ENCODE measurements at places on chromosomes 7 and 10. TPM values are rescaled to one million over a fixed set of nuclear protein-coding genes. Genes with fewer than 3 reads are reported as not detected.

GRCh38 chr10:29191674-29192073 is 97.2 kb upstream of the LYZL1 start:
- DNase-seq, result no peak

GRCh38 chr10:68625316-68625921 is 65.3 kb downstream of the TET1 start:
- no peak for DNase-seq

- no peak for DNase-seq
Observed at GRCh38 chr10:58704671-58705141, 192.0 kb downstream of the BICC1 start.

Gene ADIRF
- 42.5 TPM for polyA plus RNA-seq

GRCh38 chr10:6328699-6329423 is 126.1 kb downstream of the PFKFB3 start:
- DNase-seq, result peak; percentile 82

DNA sequence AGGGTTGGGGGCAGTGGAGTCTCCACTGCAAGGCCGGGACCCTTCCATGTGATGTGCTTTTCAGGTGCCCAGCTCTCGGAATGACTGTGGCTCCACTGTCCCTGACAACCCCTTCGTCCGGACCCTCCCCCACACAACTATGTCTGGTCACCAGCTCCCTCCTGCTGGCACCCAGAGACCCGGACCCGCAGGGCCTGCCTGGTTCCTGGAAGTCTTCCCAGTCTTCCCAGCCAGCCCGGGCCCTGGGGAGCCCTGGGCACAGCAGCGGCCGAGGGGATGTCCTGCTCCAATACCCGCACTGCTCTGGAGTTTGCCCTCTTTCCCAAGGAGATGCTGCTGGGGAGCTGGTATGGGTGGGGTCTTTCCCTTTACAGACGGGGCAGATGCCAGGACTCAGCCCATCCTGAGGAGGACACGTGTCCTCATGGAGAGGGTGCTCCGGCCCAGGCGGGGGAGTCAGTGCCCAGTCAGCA is 5.5 kb downstream of the ATP6V0E2 start:
- no peak for DNase-seq

Gene MAD1L1
- 17.5 TPM for polyA plus RNA-seq

Gene PTN
- 0.20 TPM for polyA plus RNA-seq

- no peak for DNase-seq
Observed at GRCh38 chr7:129801882-129802281, 150.9 kb downstream of the UBE2H start.

All from psoas muscle (tissue), 8 donors.